ENCODE measurements at places on chromosomes 7 and 10. TPM values are rescaled to one million over a fixed set of nuclear protein-coding genes. Genes with fewer than 3 reads are reported as not detected.

HMX2 gene
- 0.17 TPM for total RNA-seq

SLC25A13 gene
- total RNA-seq, result 65.1 TPM

HTR5A gene
- not detected for total RNA-seq

INHBA gene
- 1.2 TPM for total RNA-seq

TMEM120A gene
- total RNA-seq, result 88.4 TPM

GRCh38 chr7:80760292-80760691 is 121.8 kb downstream of the CD36 start:
- DNase-seq, result no peak

DNA sequence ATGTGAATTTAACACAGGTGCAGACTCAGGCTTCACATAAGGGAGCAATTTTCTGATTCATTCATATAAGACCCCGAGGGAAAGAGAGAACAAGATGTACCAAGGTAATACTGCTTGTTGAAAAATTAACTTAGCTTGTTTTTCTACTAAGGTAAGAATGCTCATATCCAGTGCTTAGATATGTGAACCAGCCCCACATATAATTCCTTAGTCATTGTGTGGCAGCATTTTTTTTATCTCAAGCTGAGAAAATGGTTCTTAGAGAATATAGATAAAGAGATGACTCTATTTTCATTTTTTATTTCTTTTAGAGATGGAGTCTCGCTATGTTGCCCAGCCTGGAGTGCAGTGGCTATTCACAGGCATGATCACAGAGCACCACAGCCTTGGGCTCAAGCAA is 121.8 kb upstream of the SEM1 start:
- DNase-seq, result no peak

GRCh38 chr10:88113232-88113631 is 249.8 kb downstream of the PTEN start:
- no peak for DNase-seq

GRCh38 chr7:130069179-130069977 is 956 bp upstream of the KLHDC10 start:
- DNase-seq, result no peak

- no peak for DNase-seq
These were observed 143.9 kb downstream of the PFKFB3 start for GRCh38 chr10:6346631-6347030.

- no peak for DNase-seq
These were observed 176.1 kb upstream of the PFKP start for GRCh38 chr10:2891073-2891769.

All from mucosa of descending colon (tissue), 3 donors.